AG04449 (cell line): ENCODE measurements at places on chromosomes 2 and 18.

DNA sequence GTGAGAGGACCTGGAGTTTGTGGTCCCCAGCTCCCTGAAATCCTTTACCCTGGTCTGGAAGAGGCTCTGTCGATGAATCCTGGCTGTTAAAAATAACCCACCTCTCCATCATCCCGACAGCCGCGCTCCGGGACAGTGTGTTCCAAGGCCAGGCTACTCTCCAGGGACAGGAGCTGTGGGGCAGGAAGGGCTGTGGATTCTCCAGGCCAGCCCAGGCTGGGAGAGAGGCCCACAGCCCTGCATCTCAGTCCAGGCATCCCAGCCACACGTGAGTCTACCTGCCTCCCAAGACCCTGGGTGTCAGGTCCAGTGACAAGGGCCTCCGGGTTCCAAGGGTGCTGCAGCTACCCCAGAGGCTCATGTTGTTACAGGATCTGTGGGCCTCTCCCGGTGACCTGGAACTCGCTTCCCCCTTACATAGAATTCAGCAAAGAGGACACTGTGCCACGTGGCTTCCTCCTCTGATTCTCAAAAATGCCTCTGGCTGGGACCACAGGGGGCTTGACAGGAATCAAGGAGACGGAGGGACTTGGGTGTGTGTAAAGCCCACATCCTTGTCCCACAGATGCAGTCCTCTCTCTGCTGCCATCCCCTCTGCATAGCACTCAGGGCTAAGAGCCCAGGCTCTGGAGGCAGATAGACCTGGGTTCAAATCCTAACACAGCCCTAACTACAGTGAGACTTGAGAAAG is 17.3 kb downstream of the ADRA2B start:
- no peak for DNase-seq

GRCh38 chr18:57976230-57976773 is 67.7 kb upstream of the NEDD4L start:
- DNase-seq = no peak

DNA sequence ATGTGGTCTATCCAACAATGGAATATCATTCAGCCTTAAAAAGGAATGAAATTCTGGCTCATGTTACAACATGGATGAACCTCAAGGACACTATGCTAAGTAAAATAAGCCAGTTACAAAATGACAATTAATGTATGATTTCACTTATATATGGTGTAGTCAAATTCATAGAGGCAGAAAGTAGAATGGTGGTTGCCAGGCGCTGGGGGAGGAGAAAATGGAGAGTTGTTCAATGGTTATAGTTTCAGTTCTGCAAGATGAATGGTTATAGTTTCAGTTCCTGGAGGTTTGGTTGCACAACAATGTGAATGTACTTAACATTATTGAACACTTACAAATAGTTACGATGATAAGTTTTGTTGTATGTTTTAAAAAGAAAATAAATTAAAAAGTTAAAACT is 79.2 kb upstream of the IL1R2 start:
- no peak for DNase-seq

- DNase-seq = no peak
Measured at GRCh38 chr2:222943820-222944219, 83.0 kb downstream of the ACSL3 start.

GRCh38 chr18:34222307-34223163 is 2.2 kb downstream of the NOL4 start:
- no peak for DNase-seq

DNA sequence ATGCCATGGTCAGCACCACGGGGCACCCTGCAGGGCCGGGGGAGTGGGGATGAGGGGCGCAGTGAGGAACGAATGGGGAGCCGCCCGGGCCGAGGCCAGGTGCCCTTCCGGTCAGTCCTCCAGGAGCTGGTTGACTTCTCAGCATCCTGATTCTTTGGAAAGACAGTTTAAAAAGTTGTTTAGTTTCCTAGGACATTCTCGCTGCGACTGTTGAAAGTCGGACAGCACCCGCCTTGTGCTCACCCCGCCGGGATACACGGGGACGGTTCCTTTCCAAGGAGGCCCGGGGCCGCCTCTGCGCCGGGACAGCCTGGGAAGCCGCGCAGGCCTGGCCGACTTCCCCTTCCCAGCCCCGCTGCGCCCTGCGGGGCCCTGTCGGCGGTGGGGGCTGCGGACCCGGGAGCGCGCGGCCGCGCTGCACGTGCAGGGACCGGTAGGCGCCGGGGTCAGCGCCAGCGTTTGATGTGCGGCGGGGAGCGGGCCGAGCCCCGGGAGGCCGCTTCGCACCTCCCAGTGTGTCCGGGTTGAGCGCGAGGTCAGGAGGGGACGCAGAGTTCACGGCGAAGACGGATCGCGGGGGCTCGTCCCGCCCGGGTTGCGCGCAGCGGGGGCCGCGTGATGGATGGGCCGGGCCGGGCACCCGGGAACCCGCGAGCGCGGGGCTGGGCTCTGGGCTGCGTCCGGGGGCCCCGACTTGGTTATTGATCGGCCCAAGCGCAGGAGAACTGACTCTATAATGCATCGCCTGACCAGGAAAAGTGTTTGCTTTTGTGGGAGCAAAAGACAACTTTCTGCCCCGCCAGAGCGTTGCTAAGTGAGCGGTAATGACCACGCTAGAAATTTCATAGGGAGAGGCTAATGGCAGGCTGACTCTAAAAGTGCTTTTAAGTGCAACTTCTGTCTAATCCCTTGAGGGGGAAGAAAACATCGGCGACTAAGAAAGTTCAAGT is 28.0 kb upstream of the SMIM21 start:
- DNase-seq = no peak
